ENCODE measurements at places on chromosomes 3 and 15. TPM values are rescaled to one million over a fixed set of nuclear protein-coding genes. Genes with fewer than 3 reads are reported as not detected.

Gene KIF7
- total RNA-seq, result 6.2 TPM

DNA sequence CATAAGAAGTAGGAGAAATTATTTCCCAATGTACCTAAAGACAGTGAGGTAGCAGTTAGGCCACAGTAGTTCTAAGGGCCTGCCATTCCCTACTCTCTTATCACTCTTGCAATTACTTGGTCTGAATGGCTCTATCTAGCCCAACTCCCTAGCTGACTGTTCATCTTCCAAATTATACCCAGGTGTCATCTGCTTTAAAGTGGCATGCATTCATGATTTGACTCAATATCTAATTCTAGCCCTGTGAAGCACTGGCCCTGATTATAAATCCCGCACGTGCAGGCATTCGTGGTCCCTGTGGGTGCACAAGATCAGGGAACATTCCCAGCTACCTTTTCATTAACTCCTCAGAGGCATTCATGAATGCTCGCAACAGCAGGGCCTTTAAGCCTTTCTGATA lies 43.1 kb upstream of the ZNF774 start:
- no peak for DNase-seq

Gene CFAP100
- total RNA-seq, result not detected

DNA sequence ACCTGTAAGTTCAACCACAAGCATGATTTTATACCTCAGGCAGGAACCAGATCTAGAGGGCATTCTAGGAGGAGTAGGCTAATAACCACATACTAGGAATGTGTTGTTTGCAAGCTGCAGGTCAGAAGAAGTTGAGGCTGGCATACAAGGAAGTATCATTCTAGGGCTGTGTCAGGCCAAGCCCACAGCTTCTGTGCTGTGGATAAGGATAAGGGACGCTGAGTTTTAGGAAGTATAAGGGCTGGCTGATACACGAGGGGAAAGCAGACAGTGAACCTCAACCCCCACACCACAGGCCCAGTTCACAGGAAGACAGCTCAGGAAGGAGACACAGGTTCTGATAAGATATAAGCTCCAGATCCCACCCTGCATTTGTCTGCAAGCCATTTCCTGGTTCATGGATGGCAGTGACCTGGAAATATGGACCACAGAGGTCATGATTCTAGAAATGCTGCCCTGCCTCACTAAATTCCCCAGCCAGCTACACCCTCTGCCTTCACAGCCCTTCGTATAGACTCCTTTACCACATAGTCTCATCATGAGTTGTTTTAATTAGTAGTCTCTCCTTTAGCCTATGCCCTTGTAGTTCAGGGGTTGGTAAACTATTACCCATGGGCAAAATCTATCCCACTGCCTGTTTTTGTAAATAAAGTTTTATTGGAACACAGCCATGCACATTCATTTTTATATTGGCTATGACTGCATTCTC lies 260.7 kb downstream of the OPA1 start:
- no peak for DNase-seq

Gene HGD
- 0.71 TPM for total RNA-seq

- DNase-seq, result no peak
Observed at GRCh38 chr3:106371971-106372805, 503.4 kb upstream of the CBLB start.

GRCh38 chr15:64149424-64149823 lies 2.1 kb upstream of the SNX22 start:
- DNase-seq, result no peak

GRCh38 chr15:33808720-33809457 lies 159.4 kb upstream of the CHRM5 start:
- DNase-seq, result no peak

- no peak for DNase-seq
Observed at GRCh38 chr15:60890375-60891230, 338.5 kb downstream of the RORA start.

- no peak for DNase-seq
Observed at GRCh38 chr15:95795386-95795785, 535.1 kb upstream of the NR2F2 start.

Gene GOLGA6L24
- total RNA-seq, result not detected

DNA sequence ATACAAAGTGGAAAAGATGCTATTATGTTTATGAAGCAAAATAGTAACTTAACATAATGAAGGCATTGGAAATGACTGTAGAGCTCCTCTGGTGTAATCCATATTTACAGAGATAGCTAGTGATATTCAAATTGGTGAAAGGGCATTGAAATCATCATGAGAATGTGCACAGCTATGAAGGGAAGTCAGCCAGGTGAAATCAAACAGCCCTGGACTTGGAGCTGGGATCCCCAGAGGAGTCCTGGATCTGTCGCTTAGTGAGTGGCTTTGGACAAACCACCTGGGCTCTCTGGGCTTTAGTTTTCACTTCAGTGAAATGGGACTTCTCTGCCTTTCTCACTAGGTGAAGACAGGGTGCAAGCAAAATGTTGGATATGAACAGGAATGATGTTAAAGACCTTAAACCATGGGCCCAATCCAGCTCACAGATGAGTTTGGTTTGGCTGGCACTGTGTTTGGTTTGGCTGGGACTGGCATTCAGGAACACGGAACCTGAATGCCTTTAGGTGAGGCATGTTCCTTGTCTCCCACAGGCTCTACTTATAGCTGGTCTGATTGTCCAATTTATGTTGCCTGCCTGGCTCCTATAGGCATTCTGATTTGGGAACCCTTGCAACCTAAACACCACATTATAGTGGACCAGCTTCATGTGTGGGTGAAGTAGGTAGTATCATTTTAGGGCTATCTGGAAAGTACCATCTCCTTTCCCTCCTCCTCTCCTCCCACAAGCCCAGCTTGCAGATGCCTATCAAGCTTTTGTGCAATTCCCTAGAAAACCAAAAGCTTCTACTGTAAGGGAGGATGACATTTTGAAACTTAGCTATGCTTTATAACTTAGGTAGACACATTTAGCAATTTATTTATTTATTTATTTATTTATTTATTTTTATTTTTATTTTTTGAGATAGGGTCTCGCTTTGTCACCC lies 110.6 kb upstream of the TNFAIP8L3 start:
- no peak for DNase-seq

- no peak for DNase-seq
Observed at GRCh38 chr3:177770383-177771230, 573.3 kb upstream of the TBL1XR1 start.

Gene COL8A1
- 20.6 TPM for total RNA-seq

Gene VWA5B2
- not detected for total RNA-seq

DNA sequence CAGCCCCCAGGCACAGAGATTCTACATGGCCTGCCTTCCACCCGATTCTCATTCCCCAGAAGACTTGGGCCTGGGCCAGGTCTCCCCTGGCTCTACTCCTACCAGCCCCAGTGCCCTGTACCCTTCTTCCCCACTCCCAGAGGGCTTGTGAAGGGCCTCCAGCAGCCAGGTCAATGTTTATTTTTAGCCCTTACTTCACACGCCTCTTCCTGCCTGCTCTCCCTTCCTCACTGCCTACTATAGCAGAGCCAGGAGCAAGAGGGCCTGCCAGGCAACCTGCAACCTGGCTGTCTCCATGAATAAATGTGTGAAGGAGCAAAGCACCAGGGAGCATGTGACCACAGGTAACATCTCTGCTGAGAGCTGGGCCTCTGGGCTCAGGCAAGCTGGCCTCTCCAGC lies 26.4 kb upstream of the APEH start:
- DNase-seq, result no peak

- DNase-seq, result no peak
Observed at GRCh38 chr3:157046520-157046919, 113.4 kb downstream of the CCNL1 start.

DNA sequence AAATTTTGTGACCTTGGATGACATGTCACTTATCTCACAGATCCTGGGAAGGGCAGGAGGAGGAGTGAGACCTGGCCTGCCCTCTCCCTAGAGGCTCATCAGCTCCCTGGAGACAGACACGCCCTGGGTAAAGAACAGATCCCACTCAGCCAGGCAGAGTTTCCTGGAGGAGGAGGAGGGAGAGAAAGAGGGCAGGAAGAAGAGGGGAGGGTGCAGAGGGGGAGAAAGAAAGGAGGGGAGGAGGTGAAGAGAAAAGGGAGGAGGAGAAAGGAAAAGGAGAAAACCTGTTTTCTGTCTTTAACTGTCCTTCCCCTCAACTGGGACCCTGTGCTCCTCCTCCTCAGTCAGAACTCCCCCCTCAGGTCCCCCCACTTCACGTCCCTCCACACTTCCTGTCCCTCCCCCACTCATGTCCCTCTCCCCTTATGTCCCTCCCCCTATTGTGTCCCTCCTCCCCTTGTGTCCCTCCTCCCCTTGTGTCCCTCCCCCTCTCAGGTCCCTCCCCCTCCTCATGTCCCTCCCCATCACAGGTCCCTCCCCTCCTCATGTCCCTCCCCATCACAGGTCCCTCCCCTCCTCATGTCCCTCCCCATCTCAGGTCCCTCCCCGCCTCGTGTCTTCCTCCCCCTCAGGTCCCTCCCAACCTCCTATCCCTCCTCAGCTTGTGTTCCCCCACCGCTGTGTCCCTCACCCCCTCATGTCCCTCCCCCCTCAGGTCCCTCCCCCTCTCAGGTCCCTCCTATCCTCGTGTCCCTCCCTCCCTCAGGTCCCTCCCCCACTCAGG lies 52.3 kb upstream of the CGNL1 start:
- DNase-seq, result no peak

- DNase-seq, result no peak
Observed at GRCh38 chr3:30286811-30287210, 319.6 kb upstream of the TGFBR2 start.

DNA sequence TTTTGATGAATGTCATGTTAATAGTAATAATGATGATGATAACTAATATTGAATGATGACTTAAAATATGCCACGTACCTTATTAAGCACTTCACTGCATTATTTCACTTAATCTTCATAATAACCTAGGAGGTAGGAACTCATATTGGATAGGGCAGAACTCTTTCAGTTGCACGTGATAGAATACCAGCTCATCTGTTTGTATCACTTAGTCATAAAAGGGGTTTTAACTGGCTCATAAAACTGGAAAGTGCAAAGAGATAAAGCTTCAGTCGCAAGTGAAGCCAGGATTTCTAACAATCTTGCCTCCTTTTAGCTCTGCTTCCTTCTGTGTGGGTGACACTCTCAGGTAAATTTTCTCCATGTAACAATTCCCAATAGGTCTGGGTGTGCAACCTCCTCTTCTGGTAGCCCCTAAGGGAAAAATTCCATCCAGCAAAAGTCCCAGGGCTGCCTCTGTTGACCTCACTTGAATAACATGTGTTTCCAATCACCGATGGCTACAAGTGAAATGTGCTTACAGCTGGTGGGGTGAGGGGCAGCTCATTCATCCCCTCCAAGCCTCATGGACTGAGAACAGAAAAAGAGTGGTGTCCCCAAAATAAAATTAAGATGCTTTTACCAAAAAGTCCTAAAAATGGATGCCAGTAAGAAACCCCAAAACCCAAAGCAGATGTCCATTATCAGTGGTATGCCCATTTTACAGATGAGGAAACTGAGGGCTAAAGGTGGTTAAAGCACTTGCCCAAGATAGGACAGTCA lies 9.3 kb downstream of the GXYLT2 start:
- no peak for DNase-seq

- DNase-seq, result no peak
Observed at GRCh38 chr3:98777801-98778220, 14.7 kb downstream of the ST3GAL6 start.

GRCh38 chr3:151556596-151556995 lies 95.7 kb upstream of the IGSF10 start:
- no peak for DNase-seq

Gene SERINC4
- not detected for total RNA-seq

Gene SAMMSON
- total RNA-seq, result not detected

- no peak for DNase-seq
Observed at GRCh38 chr15:77070180-77070494, 772 bp downstream of the TSPAN3 start.

Gene NDUFAF3
- 107 TPM for total RNA-seq

DNA sequence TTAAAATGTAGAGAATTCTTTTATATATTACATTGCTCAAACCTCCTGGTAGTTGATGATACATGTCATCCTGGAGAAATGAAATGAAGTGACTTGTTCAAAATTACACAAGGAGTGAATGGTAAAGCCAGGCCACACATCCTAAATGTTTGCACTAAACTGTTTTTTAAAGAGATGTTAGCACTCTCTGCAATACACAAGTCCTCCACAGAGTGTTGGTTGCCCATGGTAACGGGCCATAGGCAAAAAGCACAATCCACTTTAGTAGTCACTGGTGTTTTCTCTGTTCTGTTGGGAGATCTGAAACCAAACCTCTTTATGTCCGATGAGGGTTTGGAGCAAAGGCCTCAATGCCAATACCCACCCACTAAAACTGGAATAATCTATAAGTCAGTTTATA lies 907.4 kb downstream of the NTRK3 start:
- DNase-seq, result no peak

DNA sequence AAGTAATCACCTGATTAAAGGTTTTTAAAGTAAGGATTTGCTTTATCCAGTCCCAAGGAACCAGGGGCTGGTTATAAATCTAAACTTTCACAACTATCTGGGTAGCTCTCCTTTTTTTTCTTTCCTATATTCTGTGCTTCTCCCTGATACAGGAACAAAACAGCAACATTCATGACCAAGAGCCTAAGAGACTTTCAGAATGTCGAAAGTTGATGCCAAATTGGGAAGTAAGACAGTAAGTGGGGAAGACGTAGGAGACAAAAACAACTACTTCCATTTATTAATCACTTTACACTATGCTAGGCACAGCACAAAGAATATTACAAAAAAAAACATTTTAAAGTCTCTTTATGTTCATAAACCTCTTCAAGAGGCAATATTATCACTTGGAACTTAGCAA lies 211.6 kb downstream of the MAGI1 start:
- DNase-seq, result no peak

Gene PLCH1
- 0.41 TPM for total RNA-seq

Gene AGTR1
- 48.7 TPM for total RNA-seq

DNA sequence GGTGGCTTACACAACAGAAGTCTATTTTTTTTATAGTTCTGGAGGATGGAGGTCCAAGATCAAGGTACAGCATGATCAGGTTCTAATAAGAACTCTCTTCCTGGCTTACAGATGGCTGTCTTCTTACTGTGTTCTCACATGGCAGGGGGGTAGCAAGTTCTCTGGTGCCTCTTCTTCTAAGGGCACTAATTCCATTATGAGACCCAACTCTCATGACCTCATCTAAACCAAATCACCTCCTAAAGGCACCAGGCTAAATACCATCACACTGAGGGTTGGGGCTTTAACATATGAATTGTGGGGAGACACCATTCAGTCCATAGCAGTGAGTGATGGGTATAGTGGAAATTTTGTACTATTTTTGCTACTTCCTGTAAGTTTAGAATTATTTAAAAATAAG lies 75.2 kb upstream of the SLC4A7 start:
- no peak for DNase-seq

All from sigmoid colon (tissue), 7 donors.